Activated CD4-positive, alpha-beta T cell treated with anti-CD3 and anti-CD28 coated beads, Interleukin-2, amount 50 U/mL, for 24 hours (primary cell): ENCODE measurements at places on chromosomes 16 and 17.

GRCh38 chr16:56849690-56850680, 15.0 kb upstream of the SLC12A3 start:
- DNase-seq: no peak

GRCh38 chr16:67014634-67015312, 14.2 kb upstream of the CBFB start:
- no peak for DNase-seq

GRCh38 chr17:79515646-79516571, 94.9 kb downstream of the RBFOX3 start:
- DNase-seq: no peak

DNA sequence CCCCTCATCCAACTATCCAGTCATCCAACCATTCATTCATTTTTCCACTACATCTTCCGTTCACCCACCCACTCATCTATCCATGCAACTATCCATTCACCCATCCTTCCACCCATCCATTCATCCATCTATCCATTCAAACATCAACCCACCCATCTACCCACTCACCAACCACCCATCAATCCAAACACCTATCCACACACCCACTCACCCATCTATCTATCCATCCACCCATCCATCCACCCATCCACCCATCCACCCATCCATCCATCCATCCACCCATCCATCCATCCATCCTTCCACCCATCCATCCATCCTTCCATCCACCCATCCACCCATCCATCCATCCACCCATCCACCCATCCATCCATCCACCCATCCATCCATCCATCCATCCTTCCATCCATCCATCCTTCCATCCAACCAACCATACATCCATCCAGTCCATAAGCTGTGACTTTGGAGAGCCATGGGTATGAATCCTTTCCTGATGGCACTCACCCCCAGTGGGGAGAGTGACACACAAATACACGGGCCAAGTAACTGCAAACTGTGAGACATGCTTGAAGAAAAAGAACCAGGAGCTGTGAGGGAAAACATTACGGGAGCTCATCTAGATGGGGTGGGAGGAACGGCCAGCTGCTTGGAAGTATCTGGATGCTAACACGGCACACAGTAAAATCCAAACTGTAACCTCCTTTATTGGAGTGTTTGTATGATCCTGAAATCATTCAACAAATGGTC, 100.0 kb upstream of the TNRC6C start:
- DNase-seq: no peak

DNA sequence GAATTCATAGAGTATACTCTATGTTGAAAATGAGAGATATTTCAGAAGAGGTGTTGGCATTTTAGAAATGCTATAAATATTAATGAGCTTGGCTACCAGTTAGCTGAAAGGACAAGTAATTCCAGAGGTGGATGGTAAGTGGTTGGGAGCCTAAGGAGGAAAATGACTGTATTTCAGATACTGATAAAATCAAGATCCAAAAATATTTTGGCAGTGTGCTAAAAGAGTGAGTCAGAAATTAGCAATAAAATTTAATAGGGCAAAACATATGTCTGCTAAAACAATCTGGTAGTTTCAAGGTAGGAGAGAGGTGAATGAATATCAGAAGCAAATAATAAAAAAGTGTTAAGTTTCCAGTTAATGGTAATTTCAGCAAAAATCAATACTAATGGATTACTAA, 1287.9 kb downstream of the CDH8 start:
- DNase-seq: no peak

GRCh38 chr16:72129976-72130656, 36.5 kb downstream of the DHX38 start:
- DNase-seq: no peak

DNA sequence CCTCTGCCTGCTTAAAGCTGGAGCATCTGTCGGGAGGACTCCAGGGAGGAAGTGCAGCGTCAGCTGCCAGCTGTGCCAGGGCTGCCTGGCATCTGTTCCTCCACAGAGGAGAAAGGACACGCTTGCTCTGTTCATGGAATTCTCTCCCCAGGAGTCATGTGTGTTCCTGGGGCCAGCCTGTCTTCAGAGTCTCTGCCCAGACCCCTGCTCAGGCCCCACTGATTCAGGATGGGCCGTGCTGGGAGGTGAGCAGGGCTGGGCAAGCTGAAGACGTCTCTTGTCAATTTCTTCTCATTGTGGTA, 24.2 kb downstream of the CRISPLD2 start:
- no peak for DNase-seq

- no peak for DNase-seq
Observed at GRCh38 chr16:72850853-72851252, 197.1 kb downstream of the ZFHX3 start.

GRCh38 chr16:1040346-1040745, 32.2 kb upstream of the SSTR5 start:
- DNase-seq: no peak

DNA sequence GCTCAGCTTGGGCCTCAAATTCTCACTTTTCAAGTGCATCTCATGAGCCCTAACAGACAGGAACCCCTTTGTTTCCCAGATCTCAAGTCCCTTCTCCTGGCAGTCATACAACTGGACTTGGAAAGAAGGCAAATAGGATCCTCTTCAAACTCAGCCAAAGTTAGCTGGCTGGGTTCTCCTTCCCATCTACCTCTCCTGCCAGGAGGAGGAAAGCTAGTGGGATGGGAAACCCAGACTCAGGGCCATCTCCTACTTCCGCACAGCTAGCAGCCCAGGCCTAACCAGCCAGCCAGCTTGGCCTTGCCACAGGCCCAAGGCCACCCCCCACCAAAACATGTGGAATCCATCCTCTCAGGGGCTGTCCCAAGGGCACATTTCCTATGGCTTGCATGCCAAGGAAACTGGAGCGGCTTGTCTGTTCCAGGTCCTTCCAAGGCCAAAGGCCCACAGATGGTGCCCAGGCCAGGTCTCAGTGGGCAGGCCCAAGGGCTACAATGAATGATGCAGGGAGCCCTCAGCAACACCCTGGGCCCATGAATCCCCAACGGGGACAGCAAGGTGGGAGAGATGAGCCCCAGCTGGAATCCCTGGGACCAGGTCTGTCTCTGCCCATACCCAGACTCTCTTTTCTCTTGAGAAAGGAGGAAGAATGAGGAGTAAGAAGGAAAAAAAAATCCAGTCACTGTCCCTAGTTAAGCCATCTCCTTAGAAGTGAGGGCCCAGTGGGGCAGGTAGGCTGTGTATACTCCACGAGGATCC, 1.7 kb downstream of the SMARCD2 start:
- no peak for DNase-seq

- no peak for DNase-seq
Observed at GRCh38 chr17:13410874-13411273, 190.9 kb downstream of the HS3ST3A1 start.

DNA sequence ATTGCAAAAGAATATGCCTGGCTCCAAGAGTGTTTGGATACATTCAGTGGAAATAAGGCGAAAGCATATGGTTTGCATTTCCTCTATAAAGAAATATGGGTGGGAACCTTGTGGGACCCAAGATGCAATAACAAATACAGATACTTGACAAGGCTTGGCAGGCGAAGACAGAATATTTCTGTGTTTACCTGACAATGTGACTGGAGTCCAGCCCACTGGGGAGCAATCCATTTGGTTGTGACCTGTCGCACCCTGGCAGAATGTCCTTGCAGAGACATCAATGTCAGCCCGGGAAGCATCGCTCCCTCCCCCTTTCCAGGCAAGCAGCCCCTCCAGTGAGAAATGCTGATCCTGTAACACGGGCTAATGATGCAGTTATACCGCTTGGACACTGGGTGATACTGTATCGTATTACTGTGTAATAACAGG, 296.6 kb downstream of the MAF start:
- no peak for DNase-seq

DNA sequence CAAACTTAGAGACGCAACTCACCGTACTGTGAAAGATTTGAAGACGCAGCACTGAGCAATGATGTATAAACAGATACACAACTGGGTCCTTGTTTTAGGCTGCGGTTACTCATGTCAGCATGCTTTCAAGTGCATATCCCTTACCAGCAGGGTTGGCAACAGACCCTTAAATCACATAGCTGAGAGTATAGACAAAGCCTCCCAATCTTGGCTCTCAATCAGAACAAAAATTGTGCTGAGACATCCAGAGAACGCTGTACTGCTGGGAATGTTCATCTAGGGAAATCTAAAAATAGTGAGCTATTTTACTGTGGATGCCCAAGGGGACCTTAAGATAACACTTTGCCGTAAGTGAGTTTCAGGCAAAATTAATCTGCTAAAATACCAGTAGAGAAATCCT, 84.4 kb upstream of the NUDT7 start:
- no peak for DNase-seq

DNA sequence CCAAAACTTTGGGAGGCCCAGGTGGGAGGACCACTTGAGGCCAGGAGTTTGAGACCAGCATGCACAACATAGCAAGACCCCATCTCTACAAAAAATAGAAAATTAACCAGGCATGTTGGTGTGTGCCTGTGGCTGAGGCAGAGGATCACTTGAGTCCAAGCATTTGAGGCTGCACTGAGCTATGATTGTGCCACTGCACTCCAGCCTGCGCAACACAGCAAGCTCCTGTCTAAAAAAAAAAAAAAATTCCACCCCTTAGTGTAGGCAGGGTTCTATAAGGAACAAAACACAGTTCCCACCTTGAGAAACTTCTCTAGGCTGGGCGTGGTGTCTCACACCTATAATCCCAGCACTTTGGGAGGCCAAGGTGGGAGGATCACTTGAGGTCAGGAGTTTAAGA, 36.3 kb upstream of the HAPSTR1 start:
- DNase-seq: no peak

- no peak for DNase-seq
Observed at GRCh38 chr16:12494661-12495060, 309.0 kb downstream of the CPPED1 start.

GRCh38 chr16:84314373-84314772, 19.7 kb downstream of the WFDC1 start:
- no peak for DNase-seq

- no peak for DNase-seq
Observed at GRCh38 chr17:75873587-75874322, 4.6 kb downstream of the TRIM47 start.
